NCI-H460 (cell line): ENCODE measurements at places on chromosomes 1 and 21.

- DNase-seq, result no peak
Observed at GRCh38 chr21:34018910-34019309, 54.5 kb upstream of the MRPS6 start.

DNA sequence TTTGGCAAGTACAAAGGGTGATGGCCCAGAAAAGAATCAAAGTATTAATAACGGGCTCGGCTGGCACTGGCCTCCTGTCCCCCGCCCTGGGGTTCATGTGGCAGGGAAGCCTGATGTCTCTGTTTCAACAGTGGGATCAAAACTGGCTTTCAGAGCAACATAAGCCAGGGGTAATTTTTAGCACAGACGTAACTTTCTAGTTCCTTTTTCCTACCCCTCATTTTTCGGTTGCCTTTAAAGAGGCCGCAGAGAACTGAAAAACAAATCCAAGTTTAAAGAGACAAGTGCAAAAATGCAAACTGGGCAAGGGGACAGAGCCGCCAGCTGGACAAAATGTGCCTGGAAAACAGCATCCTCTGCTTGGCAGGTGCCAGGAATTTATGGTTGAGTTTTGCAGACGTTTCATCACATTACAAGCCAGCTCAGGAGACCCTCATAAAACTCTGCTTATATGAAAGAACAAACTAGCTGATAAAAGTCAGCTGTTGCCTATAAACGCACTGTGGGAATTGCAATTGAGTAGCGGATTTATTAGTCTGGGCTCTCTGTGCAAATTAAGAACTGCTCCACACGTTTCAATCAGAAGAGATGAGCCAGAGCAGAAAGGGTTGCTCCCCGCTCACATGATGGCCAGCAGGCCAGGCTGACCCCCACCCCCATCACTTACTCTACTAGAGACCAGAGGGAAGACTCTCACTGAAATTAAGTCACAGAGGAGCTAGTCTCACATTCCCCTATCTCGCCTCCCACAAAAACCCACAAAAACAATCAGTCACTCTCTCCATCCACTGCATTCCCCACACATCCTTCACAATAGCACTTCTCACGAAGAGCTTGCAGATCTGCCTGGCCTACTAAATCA lies 15.8 kb upstream of the CDCA8 start:
- DNase-seq, result no peak

DNA sequence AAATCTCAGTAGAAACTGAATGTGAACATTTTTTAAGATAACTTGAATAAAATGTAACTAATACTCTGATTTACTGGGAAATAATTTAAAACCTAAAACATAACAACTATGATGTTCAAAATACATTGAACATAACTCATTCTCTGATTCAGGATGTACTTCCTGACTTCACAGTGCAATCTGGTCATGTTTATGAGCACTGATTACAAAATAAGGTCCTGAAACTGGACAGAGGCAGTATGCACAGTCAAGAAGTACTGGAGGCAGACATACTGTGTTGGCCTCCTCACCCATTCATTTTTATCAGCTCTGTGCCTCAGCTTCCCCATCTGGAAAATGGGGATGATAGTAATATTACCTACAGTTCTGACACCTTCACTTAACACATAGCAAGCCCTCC lies 651.3 kb downstream of the PTPRC start:
- no peak for DNase-seq

GRCh38 chr1:186519982-186520381 lies 59.1 kb upstream of the PDC start:
- no peak for DNase-seq

DNA sequence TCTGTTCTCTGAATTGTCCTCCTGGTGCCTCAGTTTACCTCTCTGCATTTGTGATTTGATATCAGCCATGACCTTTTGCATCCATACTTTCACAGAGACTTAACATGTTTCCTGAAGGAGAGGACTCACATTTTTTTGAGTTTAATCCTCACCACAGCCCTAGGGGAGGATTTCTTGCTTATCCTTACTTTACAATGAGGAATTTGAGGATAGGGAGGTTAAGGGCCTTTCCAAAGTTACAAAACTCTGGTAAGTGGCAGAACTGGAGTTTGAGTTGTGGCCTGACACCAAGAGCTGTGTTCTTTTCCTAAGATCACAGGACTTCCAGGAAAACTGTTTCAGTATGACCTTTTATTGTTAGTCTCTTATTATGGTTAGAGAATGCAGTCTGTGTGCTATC lies 34.2 kb downstream of the TNFRSF8 start:
- DNase-seq, result no peak

DNA sequence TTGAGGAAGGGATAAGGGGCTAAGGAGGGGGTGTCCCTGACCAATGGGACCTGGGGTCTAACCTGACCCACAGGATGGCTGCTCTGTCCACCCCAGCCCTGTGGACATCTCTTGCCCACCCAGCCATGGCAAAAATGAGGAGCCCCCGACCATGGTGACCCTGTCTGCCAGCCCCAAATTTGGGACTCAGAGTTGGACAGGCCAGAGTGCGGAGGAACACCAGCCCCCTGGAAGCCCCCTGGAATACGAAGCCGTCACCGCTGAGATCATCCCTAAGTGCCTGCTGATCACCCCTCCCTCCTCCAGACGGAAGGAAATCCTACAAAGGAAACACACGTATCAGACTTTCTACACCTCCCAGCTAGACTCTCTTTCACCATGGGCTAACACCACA lies 119.3 kb downstream of the SIK1 start:
- no peak for DNase-seq

GRCh38 chr1:94579876-94580294 lies 38.3 kb upstream of the F3 start:
- peak; percentile 58 for DNase-seq

GRCh38 chr1:55150880-55151588 lies 64.1 kb downstream of the USP24 start:
- no peak for DNase-seq

- DNase-seq, result peak; percentile 45
Observed at GRCh38 chr21:16420031-16420724, 690.4 kb downstream of the USP25 start.

DNA sequence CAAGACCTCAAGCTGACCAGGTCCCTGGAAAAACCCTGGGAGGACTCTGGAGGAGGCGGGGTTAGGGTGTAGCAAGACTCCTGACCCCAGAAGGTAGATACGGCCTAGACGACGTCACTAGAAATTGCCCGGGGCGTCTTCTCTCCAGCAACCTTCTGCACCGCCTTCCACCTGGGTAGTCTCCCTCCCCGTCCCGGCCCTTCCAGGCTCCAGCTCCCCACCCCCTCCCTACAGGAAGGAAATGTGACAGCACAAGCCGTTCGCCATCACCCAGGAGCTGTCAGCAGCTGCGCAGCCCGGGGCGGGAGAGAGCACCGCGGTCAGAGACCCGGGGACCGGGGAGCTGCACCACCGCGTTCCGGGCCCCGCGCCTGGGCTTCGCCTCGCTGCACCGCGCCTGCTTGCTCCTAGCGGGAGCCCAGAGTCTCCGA lies 20.0 kb downstream of the SERTAD4 start:
- no peak for DNase-seq

DNA sequence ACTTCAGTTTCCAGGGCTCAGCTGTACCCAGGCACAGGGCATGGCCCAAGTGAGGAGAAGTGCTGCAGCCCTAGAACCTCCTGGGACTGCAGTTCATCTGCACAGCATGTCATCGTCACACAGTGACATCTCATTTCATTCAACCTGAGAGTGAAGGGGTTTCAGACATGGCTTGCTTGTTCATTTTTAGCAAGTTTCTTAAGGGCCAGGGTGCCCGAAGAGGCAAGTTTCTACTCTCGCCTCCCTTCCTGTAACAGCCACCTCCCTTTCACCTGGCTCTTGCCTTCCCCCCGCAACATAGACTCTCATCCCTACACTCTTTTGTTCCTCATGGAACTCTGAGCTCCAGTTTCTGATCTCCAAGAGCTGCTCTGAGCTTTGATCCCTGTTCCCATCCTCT lies 108.1 kb downstream of the C1orf21 start:
- DNase-seq, result no peak

GRCh38 chr1:21084111-21084810 lies 92.4 kb downstream of the EIF4G3 start:
- DNase-seq, result no peak

- no peak for DNase-seq
Observed at GRCh38 chr21:42403611-42404231, at the start of gene UBASH3A. TSS of gene UBASH3A (plus strand) at chr21:42403902. CDS start at chr21:42403946, 44 bp downstream.

DNA sequence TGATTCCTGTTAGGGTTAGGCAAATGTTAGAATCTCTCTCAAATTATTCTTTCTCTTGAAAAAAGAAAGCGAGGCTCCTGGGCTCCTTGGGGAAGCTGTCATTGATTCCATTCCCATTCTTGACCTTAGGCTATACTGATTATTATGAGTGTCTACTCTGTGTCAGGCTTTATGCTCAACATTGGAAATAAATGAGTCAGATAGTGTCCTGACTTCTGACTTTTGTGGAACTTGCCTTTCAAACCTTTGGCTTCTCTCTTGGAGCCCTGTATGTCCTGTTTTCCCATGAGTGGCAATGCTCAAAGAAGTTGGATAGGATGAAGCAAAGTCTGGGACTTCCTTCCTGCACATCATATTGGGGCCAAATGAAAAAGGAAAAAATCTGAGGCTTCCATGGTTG lies 11.6 kb downstream of the AGO1 start:
- no peak for DNase-seq

- no peak for DNase-seq
Observed at GRCh38 chr21:16945580-16945979, 567.3 kb upstream of the CXADR start.

DNA sequence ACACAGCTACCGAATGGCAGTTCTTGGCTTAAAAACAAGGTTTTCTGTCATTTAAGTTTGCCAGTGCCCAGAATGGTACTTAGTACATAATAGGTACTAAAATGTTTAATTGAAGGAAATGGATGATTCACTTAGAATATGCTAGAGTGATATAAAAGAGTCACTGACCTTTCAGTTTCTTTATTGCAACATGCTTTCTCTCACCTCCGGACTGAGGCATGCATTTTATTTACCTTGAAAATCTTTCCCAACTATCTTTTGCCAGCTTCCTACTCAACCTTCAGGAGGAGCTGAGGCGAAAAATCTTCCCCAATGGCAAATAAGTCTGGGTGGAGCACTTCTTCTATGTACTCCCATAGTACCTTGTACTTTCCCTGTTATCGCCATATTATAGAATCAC lies 244.9 kb downstream of the ZNF648 start:
- DNase-seq, result no peak

GRCh38 chr1:101235696-101236515 lies 913 bp upstream of the S1PR1 start:
- DNase-seq, result no peak
